ENCODE measurements at places on chromosomes 2 and 18.
A peak's percentile ranks its signal among the peaks of the same experiment; 100 is the strongest.

GRCh38 chr2:73836141-73836943 lies 7.6 kb downstream of the STAMBP start:
- no peak for DNase-seq

- DNase-seq: no peak
These were observed 130.6 kb upstream of the CDH7 start for GRCh38 chr18:65620076-65620696.

GRCh38 chr2:187869195-187869594 lies 315.0 kb upstream of the TFPI start:
- no peak for DNase-seq

- no peak for DNase-seq
These were observed 41.8 kb upstream of the MSH6 start for GRCh38 chr2:47741101-47741500.

DNA sequence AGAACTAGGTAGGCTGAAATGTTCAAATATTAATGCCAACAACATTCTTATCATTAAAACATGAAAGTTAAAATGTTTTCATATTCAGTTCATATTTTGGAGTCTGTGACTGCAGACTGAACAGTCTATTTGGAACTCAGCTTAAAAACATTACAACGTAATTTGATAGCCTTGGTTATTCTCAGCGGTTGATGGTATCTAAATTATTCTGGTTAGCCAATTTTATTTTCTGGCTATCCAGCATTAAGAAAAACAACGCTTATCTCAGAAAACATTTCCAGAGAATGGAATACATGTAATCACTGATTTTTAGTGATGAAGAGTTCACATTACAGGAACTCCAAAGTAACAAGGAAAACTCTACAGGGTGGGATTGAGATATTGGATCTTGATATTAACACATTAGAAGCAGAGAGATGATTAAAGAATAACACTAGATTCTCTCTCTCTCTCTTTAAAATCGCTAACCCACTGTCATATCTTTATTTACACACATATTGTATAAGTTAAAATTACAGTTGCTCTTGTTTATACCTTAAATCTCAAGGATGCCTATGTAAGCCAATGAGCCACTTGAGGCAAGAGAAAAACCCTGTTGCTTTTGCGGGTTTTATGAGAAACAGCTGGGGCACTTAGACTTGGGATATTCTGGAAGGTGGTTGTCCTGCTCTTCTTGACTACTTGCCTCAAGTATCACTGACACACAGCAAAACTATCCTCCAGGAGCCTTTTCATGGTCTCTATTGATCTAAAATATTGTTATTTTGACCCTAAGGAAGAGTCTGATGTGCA lies 84.9 kb downstream of the ICOS start:
- DNase-seq: no peak

DNA sequence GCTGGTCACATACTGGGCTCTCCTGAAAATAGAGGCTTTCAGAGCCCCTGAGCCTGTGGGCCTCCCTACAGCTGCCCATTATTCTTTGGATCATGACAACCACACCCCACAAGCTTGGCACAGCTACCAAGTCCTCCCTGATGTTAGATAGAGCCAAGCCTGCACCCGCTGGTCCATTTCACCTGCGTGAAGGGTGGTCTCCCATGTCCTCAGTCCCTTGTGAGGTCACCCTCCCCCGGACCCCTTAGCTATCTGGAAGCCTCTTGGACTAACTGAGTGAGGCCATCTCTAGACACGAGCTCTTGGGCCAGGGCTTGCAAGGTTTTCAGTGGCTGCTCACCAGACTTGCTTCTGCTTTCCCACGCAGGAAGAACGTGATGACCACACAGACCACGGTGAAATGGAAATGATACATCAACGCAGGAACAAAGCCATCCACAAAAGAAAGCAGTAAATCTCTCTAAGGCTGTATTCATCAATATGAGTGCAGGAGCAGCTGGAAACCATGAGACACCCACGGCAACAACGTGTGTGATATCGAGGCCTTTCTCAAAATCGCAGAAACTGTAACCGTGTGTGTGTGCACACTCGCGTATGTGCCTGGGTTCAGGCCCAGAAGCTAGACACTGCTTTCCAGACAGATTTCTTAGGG lies 10.1 kb upstream of the MAL start:
- no peak for DNase-seq

GRCh38 chr2:75025633-75026380 lies 67.4 kb downstream of the POLE4 start:
- DNase-seq: no peak

DNA sequence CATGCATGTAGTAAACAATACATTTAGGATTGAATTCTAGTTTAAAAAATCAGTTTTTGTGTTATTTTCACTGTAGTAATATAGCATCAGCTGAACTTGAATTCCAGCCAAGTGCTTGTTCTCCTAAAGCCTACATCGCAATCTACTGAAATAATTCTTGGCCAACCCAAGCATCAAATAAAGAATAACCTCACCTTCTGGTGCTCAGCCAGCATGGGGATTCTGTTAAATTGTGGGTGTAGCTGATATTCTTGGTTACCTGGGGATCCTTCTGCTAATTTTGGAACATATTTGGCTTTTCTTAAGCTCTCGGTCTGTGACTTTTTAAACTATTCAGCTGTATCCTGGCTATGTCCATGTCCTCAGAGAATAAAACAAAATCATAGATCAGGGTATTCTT lies 248.8 kb downstream of the NRXN1 start:
- DNase-seq: no peak

DNA sequence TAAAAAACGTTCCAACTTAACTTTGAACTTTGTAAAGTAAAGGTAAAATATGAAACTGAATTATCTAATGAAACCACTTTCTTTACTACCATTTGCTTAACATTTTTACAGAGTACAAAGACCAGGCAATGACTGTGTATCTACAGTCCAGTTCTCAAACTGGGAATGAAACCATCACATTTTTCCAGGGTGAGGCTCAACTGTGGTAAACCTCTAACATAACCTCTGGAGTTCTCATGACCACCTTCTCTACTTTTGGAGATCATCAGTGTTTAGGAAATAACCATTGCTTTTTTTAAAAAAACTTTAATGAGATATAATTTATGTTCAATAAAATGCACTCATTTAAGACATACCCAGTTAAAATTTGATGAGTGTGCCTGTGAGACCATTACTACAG lies 223.5 kb downstream of the RNF152 start:
- DNase-seq: no peak

GRCh38 chr18:9665314-9665713 lies 42.8 kb upstream of the RAB31 start:
- DNase-seq: no peak

DNA sequence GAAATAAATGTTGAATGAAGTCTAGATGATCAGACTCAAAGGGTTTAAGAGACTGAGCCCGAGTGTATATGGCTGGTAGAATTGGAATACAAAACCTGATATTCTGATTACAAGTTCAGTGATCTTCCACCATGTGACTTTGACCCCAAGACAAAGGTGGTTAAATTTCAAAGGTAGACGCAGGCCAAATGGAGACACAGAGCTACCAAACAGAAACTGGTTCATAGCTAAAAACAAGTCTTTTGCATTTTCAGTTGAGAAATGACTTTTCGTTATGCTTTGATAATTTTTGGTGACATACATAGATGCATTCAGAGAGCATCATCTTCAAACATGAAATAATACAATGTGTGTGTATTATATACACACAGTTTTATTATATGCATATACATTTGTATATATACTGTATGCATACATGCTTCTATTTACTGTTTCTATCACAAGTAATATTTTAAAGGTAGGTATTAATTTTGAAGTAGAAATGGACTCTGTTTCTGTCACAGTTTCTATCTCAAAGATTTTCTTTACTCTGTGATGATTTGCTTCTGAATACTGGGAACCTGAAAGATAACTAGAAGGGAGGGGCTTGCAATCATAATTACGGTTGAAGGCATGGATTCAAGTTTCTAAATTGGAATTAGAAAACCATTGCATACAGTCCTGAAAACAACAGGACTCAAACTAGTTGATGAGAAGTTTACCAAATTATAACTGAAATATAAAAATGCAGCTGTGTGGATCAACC lies 142.3 kb downstream of the ABCA12 start:
- no peak for DNase-seq

DNA sequence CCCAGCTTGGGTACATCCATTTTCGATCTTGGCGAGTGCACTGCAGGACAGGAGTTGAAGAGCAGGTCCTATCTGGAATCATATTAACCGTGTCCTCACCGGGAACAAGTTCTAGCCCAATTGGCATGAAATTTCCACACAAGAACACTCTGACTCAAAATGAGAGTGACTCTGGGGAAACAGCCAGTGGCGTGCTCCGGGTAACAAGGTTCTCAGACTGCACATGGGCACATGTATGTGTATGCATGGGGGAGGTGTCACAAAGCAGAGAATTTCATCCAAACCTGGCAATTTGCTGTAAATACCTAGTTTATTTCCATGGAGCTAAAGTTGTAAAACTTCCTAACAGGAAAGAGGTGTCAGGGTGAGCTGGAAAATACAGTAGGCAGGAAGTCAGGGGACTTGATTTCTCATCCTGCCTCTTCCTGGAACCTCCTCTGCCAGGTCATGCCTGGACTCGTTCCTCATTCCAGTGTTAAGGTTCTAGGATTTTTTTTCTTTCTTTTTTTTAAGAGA lies 1.7 kb downstream of the TUBB6 start:
- DNase-seq: no peak

DNA sequence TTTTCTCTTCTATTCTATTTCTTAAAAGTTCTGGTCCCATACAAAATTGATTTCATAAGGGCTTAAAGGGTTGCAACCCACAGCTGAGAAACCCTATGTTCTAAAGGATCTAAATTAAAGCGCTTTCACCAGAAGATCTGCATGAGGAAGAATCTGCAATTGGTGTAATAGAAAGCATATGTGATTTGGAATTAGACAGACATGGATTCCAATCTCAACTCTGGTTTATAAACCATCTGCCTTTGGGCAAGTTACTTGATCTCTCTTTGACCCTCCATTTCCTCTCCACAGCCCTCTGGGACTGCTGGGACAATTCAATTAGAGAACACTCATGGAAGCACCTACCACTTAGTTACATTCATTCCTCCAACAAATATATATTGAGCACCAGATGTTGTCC lies 178.7 kb downstream of the ANTXR1 start:
- no peak for DNase-seq

- no peak for DNase-seq
These were observed 123.7 kb downstream of the MAP4K4 start for GRCh38 chr2:101821059-101821805.

DNA sequence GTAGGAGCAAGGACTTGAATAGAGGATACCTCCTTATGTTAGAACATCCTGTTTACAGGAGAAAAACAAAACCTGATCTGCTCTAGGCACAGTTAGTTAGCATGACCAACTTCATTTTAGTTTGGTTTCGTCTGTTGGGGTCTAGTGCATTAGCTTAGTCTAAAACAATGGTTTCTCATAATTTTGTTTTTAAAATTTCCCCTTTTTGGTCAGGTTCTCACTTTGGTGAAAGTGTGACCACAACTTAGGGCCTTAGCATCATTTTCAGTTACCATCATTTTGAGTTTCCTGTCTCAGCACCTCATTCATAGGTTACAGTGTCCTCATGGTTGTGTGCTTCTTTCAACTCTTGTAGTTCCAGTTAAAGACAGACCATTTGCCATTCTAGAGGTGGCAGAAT lies 1277.0 kb upstream of the SLC39A10 start:
- DNase-seq: no peak

DNA sequence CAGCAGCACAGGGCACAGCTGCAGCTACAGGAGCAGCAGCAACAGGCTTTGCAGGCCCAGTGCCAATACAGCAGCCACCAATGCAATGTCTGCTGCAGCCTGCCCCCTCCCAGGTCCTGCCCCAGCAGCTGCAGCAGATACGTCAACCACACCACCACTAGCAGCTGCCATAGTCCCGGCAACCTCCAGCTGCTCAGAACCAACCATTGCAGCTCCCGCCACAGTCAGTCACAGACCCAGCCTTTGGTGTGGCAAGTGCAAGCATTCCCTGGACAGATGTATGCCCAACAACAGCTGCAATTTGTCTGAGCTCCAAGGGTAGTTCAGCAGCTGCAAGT lies 53.3 kb upstream of the TUBA3E start:
- DNase-seq: no peak

DNA sequence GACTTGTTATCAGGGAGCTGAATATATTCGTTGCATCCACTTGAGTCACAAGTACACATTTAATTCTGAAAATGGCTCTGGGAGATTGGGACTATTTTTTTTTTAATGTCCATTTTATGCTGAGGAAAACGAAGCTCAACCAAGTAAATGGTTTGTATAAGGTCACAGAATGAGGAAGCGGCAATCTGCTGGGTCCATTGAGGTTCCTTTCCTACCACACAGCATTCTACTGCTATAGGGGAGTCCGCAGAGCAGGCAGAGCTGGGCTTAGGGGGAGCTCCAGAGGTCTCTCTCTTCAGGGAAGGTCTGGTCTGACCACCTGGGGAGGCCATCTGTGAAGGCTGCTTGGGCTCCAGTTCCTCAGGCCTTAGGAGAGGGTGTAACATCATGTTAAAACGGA lies 77.9 kb downstream of the MCFD2 start:
- no peak for DNase-seq

- DNase-seq: no peak
These were observed 43.6 kb downstream of the CYB5A start for GRCh38 chr18:74248189-74248588.

GRCh38 chr2:11275910-11276309 lies 68.5 kb downstream of the ROCK2 start:
- no peak for DNase-seq

- no peak for DNase-seq
These were observed 136.2 kb downstream of the LAMA3 start for GRCh38 chr18:23825496-23825895.

DNA sequence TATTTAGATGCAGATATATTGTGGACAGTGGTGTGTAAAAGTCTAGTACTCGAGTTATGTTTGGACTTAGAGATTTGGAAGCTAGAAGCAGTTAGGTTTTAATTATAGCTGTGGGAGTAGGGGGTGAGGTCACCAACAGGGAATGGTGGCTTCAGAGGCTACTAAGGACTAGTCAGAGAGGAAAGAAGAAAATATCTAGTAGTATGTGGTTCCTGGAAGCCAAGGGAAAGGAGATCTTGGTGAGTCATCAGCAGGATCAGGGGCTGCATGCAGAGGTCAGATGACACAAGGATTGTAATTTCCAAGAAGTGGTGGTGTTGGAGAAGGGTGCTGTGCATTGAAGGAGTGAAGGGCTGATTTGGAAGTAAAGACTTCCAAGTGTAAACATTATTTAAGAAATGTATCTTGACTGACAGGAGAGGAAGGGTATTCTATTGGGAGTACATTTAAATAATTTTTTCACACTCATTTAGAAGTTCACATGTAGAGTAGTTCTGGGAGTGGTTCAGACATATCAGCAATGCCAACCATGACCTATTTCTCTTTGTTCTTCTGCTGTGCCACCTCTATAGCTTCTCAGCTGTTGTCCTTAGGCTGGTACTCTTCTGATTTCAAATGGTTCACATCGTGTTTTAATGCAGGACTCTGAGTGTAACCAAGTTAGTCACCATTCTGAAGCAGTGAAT lies 59.1 kb downstream of the ACSL3 start:
- peak; percentile 31 for DNase-seq

GRCh38 chr18:68342039-68342659 lies 372.8 kb downstream of the TMX3 start:
- no peak for DNase-seq

- peak; percentile 89 for DNase-seq
These were observed 888 bp downstream of the RNF138 start for GRCh38 chr18:32092422-32093101.
